COLO829 (cell line): ENCODE measurements at places on chromosomes 4 and X.

DNA sequence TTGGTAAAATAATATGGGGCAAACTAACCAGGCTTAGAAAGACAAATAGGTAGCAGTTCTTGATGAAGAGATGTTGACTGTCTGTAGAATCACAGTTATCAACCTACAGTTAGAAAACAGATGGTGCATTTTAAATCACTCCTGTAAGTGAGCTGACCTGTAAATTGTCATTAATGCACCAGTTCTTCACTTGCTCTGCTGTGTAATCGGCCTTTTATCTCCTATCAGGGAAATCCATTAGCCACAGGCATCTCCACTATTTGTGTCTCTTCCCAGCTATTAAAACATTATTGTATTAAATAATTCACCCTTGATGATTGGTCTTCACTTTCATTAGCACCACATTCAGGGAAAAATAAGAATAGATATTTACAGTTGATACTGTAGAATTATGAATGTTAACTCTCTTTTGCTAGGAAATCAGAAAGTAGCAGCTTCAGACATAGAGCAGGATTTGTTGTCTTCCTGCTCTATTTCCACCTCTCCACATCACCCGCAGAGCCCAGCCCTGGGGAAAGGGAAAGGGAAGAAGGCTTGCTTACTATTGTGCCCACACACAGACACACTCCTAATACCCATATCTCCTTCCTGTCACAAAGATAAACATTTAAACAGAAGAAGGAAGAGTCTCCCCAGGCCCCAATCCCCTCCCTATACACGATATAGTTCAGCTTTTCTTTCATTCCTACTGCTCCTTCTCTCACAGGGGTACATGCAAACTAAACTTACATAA lies 97.1 kb downstream of the REELD1 start:
- DNase-seq, result no peak

DNA sequence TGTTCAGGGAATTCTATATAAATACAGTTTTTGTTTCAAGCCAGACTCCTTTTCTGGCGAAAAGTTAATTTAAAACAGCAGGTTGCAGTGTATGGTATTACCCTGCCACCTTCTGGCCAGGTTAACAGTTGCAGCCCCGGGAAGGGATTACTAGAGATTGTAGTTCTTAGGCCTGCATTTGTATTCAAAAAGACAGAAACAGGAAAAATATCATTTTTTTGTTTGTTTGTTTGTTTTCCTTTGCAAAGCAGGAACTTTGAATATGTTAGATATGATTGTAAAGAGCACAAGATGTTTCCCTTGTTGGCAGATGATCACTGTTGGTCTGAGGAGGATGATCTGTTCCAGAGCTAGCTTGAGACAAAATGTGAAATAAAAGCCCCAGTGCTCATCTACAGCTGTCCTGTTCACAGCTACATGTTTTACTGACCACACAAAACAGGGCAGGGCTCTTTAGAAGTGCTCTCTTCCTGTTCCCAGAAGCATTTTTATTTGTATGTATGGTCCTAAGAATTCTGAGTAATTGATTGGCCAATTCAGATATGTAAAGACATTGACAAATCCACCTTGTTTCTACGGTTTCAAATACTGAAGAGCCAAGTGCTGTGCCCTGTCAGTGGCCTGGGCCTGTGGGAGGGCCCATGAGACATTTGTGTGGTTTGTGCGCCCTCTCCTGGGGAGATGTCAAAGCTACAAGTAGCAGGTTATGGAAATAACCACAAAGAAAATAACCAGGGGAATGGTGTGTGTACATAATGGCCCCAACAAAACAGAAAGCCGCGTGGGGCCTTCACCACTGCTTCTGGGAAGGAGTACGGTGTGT lies 57.9 kb downstream of the CLDN22 start:
- peak; percentile 71 for DNase-seq

DNA sequence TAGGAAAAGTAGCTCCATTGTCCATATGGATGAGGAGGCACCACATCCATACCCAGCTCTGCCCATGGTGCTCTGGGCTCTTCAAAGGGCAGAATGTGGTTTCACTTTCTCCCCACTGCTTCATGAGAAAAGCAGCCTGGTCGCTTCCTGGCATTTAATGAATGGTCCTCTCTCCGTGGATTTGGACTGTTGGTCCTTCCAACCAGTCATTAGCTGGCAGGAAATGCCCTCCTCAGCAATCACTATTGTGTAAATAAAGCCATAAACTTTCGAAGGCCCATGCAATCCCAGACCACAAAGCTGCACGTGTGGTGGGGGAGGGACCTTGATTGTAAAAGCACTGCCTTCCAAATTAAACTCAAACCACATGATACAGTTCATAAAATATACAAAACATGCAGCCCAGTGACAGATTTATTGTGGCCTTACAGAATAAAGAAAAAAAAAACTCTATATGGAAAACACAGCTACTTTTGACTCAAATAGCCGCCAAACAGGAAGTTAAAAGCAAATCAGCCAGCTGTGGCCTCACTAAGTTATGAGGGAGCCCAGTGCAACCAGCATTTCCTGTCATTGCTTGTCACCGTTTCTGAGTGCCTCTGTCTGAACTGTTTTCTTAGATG lies 8.1 kb downstream of the MBNL3 start:
- peak; percentile 49 for DNase-seq

DNA sequence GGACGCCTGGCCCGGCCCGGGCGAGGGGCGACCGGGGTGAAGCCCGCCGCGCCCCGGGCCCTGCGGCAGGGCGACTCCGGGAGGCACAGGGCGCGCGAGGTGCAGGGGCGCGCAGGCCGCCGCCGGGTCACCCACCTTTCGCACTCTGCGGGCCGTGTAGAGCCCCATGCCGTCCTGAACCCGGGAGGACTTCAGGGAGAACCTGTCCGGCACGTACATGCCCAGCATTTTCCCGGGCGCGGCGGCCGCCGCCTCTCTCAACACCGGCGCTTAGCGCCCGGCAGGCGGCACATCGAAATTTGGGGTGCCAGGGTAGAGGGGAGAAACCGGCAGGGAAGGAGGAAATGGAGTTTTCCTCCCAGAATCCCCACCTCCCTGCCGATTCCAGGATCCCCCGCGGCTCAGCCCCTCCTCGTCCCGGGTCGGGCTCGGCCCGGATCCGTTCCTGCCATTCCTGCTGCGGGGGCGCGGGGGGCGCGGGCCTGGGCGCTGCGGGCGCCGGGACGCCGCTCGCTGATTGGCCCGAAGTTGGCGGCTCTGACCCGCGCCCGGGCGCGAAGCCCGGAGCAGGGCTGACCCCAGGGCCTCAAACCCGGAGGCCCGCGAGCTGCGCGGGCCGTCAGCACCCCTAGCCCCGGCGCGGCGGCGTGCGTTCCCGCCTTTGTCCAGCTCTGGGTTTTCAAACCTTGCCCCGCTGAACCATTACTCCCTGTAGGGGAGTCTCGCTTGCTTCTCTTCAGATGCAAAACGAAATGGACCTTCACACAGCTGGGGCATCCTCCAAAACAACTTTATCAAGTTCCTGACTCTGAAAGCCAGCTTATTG lies at the start of gene PRDM5:
PRDM5 (minus strand) TSS at position 346 of the 826 bp plus-strand sequence; CDS start at position 228, 118 bp downstream.
- DNase-seq, result peak; percentile 15

DNA sequence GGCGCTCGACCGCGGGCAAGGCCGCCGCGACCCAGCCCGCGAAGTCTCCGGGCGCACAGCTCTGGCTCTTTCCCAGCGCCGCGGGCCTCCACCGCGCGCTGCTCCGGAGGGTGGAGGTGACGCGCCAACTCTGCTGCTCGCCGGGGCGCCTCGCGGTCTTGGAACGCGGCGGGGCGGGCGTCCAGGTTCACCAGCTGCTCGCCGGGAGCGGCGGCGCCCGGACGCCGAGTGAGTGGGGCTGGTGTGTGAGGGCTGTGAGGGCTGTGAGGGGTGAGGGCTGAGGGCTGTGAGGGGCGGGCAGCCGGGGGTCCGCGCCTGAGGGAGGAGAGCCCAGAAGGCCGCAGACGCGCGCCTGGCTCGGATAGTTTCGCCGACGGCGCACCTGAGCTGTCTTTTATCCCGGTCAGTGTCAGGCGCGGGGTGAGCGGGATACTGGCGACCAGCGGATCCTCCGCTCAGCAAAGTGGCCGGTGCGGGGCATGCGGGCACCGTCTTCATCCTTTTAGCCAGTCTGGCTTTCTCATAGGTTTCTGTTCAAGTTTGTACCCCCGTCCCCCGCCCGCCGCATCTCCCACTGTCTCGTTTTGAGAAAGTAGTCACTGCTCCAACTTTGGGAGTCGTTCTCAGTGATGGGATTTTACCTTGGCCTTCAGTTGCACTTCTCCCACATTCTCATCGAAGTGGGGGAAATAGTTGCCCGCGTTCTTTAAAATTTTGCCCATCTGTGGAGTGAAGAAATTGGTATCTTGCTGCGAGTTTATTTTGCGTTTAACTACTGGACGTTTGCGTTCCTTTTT lies 586 bp downstream of the HERC5 start:
- DNase-seq, result no peak

DNA sequence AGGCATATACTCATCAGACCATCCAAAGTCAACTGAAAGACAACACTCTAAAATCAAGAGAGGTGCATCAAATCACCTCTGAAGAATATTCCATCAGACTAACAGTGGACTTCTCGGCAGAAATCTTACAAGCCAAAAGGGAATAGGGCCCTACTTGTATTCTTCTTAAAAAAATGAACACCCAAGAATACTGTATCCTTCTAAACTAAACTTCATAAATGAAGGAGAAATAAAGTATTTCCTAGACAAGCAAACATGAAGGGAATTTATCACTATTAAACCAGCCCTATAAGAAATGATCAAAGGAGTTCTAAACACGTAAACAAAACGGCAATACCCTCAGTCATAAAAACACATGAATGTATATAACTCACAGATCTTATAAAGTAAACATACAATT lies 141.2 kb downstream of the CXXC4 start:
- no peak for DNase-seq

GRCh38 chr4:139528377-139529005 lies 27.5 kb downstream of the SETD7 start:
- DNase-seq, result no peak

DNA sequence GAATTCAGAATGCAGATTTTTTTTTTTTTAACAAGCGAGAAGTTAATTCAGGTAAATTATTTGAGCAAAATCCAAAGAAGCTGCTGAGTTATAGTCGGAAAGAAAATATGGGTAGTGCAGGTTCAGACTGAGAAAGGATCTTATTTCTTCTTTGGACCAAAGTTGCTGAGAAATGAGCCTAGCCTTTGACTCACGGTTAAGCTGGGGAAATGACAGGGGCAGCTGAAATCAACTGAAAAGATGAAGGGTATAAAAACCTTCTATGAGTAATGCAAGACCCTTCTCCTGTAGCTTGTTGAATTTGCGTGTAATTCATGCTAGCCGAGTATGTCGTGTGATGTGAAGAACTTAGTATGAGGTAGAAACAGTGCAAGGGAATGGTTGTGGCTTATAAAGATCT lies 63.0 kb downstream of the KIAA0232 start:
- no peak for DNase-seq

DNA sequence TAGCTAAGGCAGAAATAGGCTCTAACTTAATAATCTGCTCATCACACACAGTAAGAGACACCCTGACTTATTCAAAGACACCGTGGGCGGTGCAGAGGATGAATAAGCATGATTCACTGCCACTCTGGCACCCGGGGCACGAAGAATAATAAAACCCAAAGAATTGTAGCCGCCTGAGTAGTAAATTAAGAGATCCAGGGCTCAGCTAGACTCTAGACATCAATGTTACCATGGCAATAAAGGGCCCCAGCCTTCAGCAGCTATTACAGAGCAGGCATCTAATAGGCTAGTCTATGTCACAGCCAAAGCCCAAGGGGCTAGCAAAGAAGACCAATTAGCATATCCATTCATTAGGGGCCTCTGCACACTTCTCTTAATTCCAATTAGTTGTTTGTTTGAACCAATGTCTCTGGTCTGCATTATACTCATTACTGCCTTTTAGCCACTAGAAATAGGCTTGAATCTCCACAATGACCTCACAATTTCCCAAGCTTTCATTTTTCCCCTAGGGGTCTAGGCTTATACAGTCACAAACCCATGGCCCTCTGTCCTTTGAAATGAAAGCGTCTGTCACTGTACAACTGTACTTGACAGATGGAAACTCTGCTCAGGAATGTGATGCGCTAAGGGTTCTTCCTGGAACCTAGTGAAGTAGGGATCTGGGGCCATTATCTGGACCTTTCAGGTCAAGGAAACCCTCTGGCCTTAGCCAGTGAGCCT lies 3.0 kb upstream of the ATP1B4 start:
- peak; percentile 85 for DNase-seq

DNA sequence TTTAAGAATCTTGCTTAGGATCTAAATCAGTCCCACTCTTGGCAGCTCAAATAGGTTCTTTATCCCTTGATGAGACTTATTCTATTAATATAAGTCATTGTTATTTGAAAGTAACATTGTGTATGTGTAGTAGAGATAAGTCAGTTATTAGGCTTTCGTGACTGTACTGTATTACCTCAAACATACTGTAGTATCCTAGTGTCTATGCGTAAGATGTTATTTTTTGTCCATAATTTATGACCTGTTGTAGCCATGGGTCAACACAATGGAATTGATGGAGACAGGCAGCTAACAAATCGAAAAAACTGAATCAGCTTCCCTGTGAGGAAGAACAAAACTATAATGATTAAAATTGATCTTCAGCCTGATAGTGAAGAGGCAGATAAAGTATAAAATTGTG lies 41.8 kb downstream of the CLCN3 start:
- no peak for DNase-seq

GRCh38 chr4:163895378-163896005 lies 401.0 kb downstream of the TMA16 start:
- DNase-seq, result no peak

- no peak for DNase-seq
Measured at GRCh38 chr4:187094144-187094543, 370.5 kb upstream of the FAT1 start.

DNA sequence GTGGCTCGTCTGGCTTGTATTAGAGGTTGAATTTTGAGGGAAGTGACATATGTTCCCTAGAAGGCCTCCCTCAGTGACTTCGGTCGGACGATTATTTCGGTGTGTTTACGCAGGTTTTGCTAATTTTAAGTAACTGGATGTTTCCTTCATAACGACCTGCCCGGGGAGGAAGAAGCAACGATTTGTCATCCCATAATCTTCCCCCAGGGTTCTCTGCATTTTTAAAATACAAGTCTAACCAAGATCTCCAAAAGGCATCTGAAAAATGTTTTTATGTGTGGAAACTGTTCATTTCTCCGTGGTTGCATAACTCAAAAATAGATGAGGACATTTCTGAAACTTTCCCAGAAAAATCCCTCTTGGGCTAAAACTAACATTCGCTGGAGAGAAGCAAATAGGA lies 195.4 kb downstream of the SHOX start:
- DNase-seq, result no peak

DNA sequence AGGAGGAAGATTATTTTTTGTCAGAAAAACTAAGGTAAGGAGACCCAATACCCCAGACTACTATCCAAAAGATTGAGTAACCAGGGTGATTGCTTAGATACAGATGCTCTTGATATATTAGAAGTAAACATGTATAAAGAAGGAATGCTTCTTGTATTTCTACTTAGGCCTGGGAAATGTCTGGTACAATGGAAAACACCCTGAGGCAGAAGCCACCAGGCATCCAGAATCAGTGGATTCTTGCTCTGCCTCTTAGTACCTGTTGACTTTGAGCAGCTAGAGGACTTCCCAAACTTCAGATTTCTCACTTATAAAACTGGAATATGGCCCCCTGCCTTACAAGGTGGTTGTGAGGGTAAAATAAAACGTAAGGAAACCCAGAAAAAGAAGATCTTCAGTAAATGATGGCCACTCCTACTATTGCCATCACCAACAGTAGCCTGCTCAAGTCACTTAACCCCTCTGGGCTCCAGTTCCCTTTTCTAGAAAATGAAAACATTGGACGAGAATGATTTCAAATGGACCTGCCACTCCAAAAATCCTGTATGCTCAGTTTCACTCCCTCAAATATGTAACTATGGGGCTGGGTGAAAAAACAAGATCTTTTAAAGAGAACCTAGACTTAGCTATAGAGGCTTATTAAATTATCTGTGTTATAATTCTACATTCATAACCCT lies 56.6 kb downstream of the AMELX start:
- no peak for DNase-seq
